Activated CD4-positive, alpha-beta T cell treated with anti-CD3 and anti-CD28 coated beads for 36 hours (primary cell): ENCODE measurements at places on chromosomes 13 and 19. TPM values are rescaled to one million over a fixed set of nuclear protein-coding genes. Genes with fewer than 3 reads are reported as not detected.

Gene PPP5C
- total RNA-seq = 100.0 TPM

GRCh38 chr19:14135355-14135754 is 1.0 kb downstream of the ASF1B start:
- DNase-seq = no peak
- peaks cover 25% of the 10 kb centered on the region for H3K36me3 ChIP-seq
- no peaks in the 10 kb centered on the region for H3K27me3 ChIP-seq
- peak overlapping the region; percentile 70 for H3K27ac ChIP-seq
- H3K4me3 ChIP-seq = peak overlapping the region; percentile 88
- H3K4me1 ChIP-seq = peaks cover 36% of the 10 kb centered on the region

DNA sequence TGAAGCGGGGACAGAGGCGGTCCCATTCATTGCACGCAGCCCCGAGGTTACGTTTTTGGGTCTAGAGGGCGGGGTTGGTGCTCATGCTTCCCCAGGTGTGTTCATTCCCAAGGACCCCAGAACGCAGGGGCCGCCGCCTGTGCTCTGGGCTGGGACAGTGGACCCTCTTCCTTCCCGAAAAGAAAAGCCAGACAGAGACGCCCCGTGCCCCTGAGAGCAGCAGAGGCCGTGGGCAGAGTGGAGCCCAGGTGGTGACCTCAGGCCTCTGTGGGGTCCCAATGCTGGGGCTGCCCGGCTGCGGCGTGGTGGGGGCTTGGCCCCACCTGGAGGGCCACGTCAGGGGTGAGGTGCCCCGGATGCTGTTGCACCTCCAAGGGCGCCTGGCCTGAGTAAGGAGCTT is 15.4 kb downstream of the SGTA start:
- H3K27ac ChIP-seq = no peak overlapping the region
- no peaks in the 10 kb centered on the region for H3K27me3 ChIP-seq
- no peak overlapping the region for H3K4me3 ChIP-seq
- H3K4me1 ChIP-seq = peaks cover 2% of the 10 kb centered on the region
- peaks cover 12% of the 10 kb centered on the region for H3K36me3 ChIP-seq
- no peak for DNase-seq

DNA sequence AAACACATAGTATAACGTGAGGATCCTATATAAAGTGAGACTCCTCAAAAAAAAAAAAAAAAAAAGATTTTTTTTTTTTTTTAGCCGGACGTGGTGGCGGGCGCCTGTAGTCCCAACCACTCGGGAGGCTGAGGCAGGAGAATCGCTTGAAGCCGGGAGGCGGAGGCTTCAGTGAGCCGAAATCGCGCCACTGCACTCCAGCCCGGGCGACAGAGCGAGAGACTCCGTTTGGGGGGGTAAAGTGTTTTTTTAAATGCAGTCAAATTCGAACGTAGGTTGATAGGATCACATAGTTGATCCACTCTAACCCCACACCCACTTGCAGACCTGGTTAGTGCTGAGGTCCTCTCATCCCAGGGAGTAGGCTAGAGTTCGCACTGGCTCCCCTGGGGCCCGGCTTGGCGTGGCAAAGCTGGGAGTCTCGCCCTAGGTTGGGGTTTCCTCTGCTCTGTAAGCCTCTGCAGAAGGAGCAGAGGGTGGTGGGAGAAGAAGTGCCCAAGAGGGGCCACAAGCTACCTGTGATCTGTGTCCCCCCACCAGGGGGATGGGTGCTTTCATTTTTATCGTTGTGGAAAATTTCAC is 6.5 kb downstream of the RNF225 start:
- H3K27ac ChIP-seq = no peak overlapping the region
- H3K4me1 ChIP-seq = peaks cover 17% of the 10 kb centered on the region
- DNase-seq = no peak
- H3K4me3 ChIP-seq = peak overlapping the region; percentile 82

GRCh38 chr13:96460609-96461008 is 370.7 kb downstream of the HS6ST3 start:
- H3K4me1 ChIP-seq = no peaks in the 10 kb centered on the region
- DNase-seq = no peak
- H3K27me3 ChIP-seq = no peaks in the 10 kb centered on the region
- H3K27ac ChIP-seq = no peak overlapping the region
- no peak overlapping the region for H3K4me3 ChIP-seq

DNA sequence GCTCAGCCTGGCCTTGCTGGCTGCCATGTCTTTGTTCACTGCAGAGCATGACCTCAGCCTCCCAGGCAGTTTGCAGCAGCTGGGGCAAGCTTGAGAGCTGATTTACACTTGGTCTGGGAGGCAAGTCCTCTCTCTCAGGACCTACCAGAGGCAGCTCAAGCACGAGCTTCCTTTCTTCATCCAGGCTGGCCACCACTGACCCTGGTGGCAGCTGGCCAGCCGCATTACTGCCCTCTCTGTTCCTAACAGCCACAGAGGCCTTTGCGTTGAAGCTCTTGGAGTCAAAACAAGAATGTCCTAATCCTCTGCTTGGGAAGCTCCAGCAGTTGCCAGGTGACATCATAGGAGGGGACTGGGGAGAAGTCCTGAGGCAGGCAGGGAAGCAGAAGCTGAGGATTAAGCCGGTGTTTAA is 85.7 kb downstream of the NUFIP1 start:
- no peaks in the 10 kb centered on the region for H3K36me3 ChIP-seq
- H3K27ac ChIP-seq = no peak overlapping the region
- peaks cover 5% of the 10 kb centered on the region for H3K27me3 ChIP-seq

DNA sequence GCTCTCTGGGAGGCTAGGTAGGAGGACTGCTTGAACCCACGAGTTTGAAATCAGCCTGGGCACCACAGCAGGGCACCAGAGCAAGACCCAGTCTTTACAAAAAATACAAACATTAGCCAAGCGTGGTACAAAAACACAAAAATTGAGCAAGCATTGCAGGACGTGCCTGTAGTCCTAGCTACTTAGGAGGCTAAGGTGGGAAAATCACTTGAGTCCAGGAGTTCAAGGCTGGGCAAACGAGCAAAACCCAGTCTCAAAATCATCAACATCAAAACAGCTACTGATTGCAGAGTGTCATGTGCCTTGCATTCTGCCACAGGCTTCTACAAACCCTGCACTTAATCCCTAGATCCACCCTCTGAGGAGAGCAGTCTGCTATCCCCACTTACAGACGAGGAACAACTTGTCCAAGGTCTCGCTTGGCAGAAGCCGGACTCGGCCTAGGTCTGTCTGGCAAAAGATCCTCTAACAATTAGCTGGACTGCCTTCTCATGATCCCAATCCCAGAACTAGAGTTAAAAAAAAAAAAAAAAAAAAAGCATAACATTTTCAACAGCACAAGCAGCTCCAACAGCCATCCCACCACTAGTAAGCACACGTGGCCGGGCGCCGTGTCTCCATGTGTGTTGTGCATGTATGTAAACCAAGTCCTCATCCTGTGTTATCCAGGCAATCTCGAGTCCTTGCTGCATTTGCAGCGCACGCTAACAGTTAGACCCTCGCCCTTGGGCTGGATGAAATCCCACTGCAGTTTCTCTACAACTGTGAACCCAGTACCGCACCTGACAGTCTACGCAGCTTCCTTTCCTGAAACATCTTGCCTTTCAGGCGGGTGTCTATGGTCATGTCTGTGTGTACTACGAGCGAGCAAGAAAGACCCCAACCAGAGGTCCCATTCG is 2.0 kb downstream of the PPP6R1 start:
- peaks cover 41% of the 10 kb centered on the region for H3K4me1 ChIP-seq
- H3K27ac ChIP-seq = peak overlapping the region; percentile 98
- H3K4me3 ChIP-seq = peak overlapping the region; percentile 95
- no peaks in the 10 kb centered on the region for H3K27me3 ChIP-seq

Gene ITM2B
- 96.5 TPM for total RNA-seq

DNA sequence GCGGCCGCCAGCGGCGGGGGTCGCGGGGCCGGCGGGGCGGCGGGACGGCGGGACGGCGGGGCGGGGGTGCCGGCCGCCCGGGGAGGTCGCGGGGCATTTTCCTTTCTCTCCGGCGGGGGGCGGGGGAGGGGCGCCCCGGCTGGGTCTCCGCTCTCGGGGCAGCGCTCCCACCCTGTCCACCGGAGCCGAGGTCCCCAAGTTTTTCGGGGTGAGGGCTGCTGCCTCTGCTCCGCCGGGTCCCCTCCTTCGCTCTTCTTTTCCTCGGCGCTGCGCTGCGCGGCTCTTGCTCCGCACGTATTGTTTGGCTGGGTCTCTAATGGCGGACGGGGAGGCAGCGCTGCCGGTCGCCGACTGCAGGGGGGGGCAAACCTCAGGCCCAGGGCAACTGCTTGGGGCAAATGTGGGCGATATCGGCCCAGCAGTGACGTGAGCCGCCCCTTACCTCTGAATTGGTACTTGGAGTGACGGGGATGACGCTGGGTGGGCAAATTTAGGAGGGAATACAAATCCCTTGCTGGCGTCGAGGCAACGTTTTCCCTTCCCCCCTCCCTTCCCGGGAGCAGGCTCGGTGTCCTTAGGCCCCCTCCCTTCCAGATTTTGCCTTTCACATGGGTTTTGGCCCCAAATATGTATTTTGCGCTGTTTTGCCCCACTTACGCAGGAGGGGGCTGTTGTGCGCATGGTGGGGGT is 759 bp downstream of the ZMYM2 start:
- H3K36me3 ChIP-seq = peaks cover 16% of the 10 kb centered on the region
- no peaks in the 10 kb centered on the region for H3K27me3 ChIP-seq
- peak overlapping the region; percentile 94 for H3K27ac ChIP-seq
- peaks cover 35% of the 10 kb centered on the region for H3K4me1 ChIP-seq
- DNase-seq = peak; percentile 86

DNA sequence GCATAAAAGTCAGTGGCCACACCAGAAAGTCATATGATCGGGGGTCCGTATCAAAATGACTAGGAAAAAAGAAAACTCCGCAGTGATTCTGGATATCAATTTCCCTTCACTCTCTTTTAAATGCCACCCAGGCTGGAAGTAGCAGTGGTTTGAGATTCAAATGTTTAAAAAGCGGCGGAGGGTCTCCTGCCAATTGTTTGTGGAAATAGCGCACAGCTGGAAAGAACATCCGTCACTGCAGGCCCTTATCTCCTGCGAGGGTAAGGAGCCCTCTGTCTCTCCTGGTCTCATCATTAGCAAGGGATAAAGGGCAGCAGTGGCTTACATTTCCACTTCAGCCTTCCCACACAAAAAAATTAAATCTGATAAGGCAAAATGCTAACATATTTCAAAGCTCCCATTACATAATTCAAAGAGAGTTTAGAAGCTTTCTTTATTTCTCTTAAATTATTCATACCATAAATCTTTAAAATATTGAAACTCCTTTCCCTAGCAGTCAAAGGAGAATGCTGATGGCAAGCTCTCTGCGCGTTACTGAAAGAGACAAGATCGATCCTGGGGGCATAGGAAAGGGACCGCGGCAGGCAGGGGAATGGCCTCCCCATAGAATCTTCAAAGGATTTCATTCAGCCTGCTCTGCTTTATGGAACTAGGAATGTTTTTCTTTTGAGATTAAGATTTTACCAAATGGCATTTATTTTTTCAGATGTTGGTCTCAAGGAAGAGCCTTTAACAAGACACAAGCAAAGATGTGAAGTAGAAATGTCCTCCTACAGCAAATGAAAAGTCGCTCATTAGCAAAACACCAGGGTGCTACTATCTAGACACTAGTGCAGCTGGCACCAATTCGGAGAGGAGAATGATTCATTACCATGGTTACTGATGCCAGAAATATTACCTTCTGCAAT is 35.0 kb downstream of the AMER2 start:
- peaks cover 31% of the 10 kb centered on the region for H3K27me3 ChIP-seq
- H3K27ac ChIP-seq = no peak overlapping the region
- H3K36me3 ChIP-seq = no peaks in the 10 kb centered on the region

DNA sequence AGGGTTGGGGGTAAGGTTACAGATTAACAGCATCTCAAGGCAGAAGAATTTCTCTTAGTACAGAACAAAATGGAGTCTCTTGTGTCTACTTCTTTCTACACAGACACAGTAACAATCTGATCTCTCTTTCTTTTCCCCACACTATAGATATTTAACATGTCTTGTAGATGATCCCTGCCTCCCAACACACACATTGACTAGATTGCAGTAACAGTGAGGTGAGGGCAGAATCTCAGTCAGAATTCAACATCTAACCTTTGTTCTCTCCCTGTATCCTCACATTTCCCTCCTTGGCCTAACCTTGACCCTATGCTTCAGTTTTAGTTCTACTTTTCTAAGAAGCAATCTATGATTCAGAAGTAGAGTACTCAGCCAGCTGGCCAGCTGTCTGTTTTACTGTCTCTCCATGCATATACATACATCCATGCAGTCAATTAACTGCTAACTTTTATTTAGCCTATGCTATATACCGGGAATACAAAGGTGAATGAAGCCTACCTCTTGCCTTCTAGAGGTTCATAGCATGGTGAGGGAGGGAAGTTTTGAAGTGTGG is 18.1 kb downstream of the DNAJC15 start:
- H3K4me1 ChIP-seq = peaks cover 72% of the 10 kb centered on the region
- peaks cover 38% of the 10 kb centered on the region for H3K36me3 ChIP-seq
- DNase-seq = no peak
- no peaks in the 10 kb centered on the region for H3K27me3 ChIP-seq

DNA sequence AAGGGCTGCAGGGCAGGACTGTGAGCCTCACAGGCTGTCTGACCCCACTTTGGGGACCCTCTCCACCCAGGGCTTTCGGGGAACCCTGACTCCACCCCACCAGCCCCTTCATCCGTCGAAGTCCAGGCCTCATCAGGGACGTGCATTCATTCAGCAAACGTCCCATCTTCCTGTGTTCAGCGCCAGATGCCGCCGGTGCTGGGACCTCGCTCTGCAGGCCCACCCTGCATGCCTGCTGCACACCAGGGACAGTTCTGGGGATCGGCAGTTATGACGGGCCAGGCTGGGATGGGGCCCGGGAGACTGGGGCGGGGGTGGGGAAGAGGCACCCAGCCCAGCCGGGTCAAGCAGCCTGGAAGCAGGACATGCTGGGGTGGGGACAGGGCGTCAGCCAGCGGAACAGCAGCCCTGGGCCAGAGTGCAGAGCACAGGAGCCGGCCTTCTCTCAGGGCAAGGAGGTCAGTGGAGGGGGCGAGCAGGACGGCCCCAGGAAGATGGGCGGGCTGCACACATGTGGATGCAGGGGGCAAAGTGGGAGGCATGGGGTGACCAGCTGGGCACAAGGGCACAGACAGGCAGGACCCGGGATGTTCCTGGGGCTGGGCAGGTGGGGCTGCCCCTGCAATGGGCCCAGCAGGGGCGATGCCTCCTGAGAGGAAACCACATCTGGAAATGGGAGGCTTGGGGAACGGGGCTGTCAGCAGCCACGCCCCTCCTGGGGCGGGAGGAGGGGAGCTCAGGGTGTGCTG is 5.1 kb downstream of the GAMT start:
- H3K36me3 ChIP-seq = peaks cover 7% of the 10 kb centered on the region
- DNase-seq = no peak
- no peak overlapping the region for H3K4me3 ChIP-seq
- H3K27ac ChIP-seq = no peak overlapping the region
- peaks cover 7% of the 10 kb centered on the region for H3K4me1 ChIP-seq

GRCh38 chr13:40371531-40372125 is 294.8 kb downstream of the FOXO1 start:
- peaks cover 6% of the 10 kb centered on the region for H3K36me3 ChIP-seq
- no peaks in the 10 kb centered on the region for H3K27me3 ChIP-seq
- H3K4me3 ChIP-seq = no peak overlapping the region

Gene THSD8
- 48.2 TPM for total RNA-seq

GRCh38 chr19:35845215-35846037 is 6.9 kb downstream of the NPHS1 start:
- H3K36me3 ChIP-seq = no peaks in the 10 kb centered on the region
- peak overlapping the region; percentile 6 for H3K4me3 ChIP-seq
- peak; percentile 31 for DNase-seq
- H3K4me1 ChIP-seq = peaks cover 16% of the 10 kb centered on the region
